ENCODE measurements at places on chromosomes 7 and 10.

DNA sequence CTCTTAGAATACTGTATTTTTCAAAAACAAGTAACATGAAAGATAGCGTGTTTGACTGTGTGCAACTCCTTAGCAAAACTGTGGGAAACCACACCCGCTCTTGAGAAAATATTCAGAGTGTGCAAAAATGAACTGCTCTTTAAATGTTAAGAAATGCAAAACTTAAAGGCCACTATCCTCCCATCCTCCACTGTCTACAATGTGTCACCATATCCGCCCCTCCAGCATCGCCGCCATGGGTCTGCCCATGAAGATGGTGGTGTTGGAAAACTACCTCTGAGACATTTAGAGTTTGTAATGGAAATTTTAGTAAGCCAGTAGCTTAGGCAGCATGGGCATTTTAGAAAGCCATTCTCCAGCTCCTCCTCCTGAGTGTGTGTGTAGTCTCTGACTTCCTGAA is 20.1 kb upstream of the NMT2 start:
- no peak for DNase-seq

GRCh38 chr10:130577039-130577438 is 440.8 kb downstream of the GLRX3 start:
- no peak for DNase-seq

DNA sequence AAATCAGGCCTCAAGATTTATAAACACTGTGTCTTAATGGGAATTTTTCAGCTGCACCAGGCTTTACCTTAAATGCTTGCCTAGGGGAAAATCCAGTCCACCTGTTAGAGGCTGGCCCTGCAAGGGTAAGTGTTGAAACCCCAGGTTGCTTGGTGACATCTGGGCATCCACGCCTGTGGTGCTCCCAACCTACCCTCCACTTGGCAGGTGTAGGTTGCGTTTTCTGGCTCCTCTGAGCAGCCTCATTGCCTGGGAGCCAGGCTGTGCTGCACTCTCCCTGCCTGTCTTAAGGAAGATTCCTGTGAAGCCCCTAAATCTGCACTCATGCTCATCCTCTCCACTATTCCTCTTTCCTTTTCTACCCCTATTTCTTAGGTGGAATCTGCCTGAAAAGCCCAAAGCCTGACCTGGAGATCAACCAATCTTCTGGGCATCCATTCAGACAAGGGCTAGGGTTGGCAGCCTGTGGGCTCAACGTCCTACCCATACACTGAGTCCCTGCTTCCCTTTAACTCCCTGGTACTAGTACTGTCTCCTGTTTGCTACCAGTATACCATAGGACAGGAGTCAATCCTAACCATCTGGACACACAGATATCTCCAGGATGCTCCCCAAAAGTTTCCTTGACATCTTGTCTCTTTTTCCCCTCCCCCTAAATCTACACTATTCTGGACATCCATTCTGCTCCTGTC is 150.4 kb downstream of the PDE1C start:
- no peak for DNase-seq

DNA sequence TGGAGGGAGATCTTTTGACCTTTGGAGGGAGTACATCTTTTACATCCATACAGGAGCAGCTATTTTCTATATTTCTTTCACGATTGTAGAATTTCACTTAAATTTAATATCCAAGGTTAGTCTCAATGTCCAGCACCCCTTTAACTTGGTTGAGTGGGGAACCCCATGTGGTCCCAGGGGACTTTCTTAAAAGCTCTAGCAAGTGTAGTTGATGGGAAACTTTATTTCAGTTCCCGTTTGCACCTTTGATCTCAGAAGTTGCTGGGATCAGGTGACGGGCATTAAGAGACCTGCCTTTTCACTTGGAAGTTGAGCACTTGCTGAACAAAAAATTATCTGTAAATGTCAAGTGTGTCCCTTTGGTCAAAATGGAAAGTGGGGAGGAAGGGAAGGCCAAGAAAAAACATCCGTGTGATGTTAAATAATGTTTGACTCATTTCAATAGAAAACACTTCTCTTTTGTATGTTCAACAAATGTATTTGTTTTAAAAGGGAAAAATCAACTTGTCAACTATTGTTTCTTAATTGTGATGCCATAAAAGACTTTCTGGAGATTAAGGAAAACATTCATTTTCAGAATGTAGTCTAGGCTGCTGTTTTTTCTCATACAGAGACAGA is 370.1 kb upstream of the GALNT17 start:
- no peak for DNase-seq

DNA sequence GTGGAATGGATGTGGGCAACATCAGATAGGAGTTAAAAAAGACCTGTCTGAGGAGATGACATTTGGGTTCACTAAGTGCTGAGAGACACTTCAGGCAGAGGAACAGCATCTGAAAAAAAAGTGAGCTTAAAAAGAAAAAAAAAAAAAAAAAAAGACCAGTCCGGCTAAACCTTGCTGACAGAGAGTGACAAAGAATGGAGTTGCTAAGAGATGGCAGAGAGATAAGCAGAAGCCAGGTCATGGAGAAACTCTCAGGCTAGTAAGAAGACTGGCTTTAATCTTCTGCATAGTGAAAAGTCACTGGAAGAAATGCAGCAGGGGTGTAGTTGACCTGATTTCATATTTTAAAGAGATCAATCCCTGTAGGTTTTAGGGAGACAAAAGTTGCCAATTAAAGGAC is 711.1 kb upstream of the SEMA3D start:
- no peak for DNase-seq

DNA sequence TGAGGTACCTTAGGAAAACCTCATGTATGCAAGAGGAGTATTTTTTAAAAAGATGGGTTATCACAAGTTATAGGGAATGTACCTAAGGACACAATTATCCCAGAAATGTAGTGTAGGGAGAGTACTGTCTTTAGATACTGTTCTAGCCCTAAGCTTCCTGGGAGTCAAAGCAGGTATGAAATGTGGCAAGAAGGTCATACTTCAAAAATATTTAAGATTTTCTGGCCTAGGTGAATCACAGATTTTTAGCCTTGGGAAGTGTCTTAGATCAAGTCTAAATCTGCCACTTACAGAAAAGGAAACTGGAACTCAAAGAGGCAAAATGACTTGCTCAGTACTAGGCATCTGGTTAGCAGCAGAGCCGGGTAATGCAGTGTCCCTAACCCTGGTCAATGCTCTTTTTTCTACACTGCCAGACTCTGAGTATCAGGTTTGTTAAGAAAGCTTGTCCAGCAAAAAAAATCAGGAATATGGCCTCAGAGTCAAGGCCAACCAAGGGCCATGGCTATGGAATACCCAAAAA is 13.9 kb downstream of the PIK3AP1 start:
- no peak for DNase-seq

DNA sequence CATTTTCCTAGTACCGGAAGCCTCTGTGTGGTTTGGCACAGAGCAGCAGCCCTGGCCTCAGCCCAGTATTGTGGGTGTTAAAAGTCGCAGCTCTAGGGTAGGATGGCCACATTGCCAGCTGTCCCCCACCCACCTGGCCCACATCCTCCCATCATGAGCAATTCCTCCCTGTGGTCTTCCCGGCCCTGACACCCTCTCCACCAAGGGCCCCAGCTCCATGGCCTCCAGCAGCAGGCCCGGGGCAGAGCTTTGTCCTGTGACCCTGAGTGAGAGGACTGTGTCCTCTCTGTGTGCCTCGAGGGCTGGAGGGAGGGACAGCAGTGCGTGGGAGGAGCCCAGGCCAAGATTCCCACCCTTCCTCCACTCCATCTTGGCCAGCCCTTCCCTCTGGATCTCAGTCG is 93.7 kb downstream of the MYL10 start:
- DNase-seq: no peak

- DNase-seq: no peak
Observed at GRCh38 chr10:110944792-110945396, 25.5 kb downstream of the SHOC2 start.

DNA sequence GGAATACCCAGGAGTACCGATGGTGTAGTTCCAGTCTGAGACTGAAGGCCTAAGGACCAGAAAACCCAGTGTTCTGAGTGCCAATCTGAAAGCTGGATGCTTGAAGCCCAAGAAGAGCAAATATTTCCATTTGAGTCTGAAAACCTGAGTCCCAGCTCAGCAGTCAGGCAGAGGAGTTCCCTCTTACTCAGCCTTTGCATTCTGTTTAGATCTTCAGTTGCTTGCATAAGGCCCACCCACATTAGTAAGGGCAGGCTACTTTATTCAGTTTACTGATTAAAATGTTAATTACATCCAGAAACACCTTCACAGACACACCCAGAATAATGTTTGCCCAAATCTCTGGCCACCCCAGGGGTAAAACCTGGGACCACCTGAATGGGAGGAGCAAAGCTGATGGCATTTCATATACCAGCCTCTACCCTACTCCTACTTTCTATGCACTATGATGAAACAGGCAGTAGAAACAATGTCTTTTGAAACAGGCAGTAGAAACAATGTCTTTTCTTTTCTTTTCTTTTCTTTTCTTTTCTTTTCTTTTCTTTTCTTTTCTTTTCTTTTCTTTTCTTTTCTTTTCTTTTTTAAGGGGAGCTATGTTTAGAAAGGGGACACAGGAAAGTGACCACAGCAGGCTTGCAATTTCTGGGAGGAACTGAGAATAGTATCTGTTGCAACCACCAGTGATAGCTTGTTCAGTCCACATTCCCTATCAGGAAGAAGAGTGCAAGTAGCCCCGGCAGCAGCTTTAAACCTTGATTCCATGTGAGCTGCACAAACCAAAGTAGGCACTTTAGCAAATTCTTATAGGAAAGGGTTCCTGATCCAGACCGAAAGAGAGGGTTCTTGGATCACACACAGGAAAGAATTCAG is 30.6 kb downstream of the FAM237B start:
- no peak for DNase-seq

DNA sequence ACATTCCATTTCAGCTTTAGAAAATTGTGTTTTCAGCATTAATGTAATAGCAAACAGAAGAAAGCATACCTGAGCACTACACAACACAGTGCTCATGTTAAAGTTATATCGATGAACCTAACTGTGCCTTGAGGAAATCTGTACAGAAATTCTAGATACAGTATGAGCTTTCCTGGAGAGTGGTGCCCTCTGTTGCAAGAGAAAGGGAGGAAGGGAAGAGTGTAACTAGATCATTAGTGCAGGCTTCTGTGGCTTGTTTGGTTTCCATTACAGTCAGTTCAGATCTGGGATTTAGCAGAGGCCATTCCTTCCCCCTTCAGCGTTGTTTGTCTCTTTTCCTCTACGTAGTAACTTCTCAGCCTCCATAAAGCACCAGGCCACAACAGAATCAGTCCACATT is 139.7 kb downstream of the HTR7 start:
- no peak for DNase-seq

- DNase-seq: no peak
Observed at GRCh38 chr7:121390617-121391016, 5.5 kb downstream of the FAM3C start.

DNA sequence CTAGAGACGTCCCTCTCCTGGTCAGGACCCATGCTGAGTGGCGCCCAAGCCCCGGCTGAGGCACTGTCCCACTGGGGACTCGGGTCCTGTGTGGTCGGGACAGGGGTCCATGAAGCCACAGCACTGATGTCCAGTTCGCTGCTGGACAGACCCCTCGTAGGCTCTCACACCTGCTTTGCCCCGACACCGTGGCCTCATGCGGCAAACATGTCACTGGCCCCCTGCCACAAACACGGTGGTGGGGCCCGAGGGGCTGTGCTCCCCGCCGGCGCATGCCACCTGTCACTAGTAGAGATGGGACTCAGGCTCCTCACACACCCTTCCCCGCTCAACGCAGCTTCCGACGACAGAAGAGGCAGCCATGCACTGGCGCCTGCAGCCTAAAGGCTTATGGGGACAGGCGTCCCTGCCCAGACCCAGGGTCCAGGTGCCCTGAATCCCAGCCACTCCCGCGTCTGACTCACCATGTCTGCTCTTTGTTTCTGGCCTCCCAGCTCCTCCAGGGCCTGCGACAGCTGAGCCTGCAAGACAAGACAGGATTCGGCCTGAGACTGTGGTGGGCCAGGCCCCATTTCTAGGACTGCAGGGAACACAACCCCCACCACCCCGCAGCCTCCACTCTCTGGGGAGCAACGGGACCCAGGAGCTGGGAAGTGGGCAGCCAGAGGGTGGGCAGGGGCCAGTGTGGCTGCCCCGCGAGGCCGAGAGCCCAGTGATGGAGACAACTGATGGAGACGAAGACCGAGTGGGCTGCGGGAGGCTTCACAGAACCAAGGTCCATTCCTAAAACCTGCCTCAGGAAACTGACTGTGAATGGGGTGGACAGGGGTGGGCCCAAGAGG is 230.9 kb downstream of the MAD1L1 start:
- DNase-seq: no peak

- no peak for DNase-seq
Observed at GRCh38 chr7:145718129-145718528, 398.5 kb upstream of the CNTNAP2 start.

GRCh38 chr7:100673942-100674410 is 436 bp downstream of the GNB2 start:
- no peak for DNase-seq

- DNase-seq: no peak
Observed at GRCh38 chr7:77352665-77353406, 63.3 kb downstream of the GSAP start.

GRCh38 chr10:31618541-31619291 is 299.7 kb downstream of the ZEB1 start:
- DNase-seq: no peak

DNA sequence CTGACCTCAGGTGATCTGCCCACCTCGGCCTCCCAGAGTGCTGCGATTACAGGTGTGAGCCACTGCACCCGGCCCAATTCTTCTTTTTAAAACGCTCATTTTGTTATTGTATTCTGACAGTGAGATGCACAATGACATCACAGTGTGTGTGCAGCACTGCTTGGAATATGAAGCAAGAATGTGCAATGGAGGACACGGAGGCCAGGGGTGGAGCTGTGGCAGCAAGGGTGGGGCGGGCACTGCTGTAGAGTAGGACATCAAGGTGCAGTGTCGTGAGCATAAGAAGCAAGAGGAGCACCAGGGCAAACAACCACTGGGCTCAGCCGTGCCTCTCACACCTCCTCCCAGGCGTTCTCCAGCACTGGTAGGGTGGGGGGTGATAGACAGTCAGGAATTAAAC is 26.8 kb upstream of the GRID1 start:
- DNase-seq: no peak

- no peak for DNase-seq
Observed at GRCh38 chr7:118664498-118664897, 440.0 kb downstream of the ANKRD7 start.

GRCh38 chr7:55307123-55307916 is 57.8 kb upstream of the LANCL2 start:
- peak; percentile 8 for DNase-seq

GRCh38 chr7:81492910-81493309 is 276.9 kb downstream of the HGF start:
- DNase-seq: no peak

DNA sequence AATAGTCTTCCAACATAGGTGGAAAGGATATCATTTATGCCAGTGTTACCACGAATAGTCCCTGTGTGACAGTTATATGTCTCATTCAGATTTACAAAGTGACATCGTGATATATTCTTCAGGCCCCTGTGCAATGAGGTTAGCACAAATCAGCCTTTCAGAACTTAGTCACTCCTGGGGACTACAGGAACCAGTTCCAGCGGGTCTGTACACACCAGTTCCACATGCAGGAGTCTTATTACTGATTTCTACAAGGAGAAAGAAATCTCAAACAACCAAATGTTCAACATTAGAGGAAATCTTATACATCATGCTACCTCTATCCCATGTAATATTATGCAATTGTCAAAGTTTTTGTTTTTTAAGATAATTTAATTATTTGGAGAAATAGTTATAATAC is 4.4 kb upstream of the WDR91 start:
- no peak for DNase-seq

Measured in A549 (cell line).